ENCODE measurements at places on chromosomes 13 and 19.

DNA sequence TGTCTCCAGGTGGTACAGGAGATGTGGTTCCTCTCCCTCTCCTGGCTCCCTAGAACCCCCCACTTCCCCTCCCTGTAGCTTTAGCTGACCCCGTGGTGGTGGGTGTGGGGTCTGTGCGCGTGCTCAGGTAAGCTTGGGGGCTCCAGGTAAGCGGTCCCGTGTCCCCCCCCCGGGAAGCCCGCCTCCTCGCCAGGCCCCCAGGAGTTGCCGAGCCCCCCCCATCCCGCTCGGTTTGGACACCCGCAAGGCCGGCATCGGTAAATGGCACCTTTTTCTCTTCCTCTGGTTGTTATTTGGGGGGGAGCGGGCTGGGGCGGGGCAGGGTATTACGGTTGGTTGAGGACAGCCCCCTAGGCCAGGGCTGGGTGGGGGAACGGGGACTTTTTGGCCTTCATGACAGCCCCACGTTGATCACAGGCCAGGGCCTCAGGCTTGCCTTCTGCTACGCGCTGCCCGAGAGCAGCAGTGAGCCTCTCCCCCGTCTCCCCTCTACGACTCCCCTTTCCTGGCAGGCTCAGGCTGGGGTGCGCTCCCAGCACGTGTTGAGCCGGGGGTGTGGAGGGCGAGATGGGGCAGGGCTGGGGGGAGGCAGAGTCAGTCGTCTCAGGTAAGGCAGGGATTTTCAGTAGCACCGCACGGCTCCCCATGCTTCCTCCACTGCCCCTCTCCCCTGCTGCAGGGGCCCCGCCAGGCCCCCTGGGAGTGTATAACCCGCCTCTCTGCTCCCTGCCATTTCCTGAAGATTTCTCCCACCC lies 10.7 kb upstream of the LIN7B start:
- DNase-seq, result no peak

GRCh38 chr13:97371486-97372109 lies 62.4 kb upstream of the RAP2A start:
- DNase-seq, result no peak

DNA sequence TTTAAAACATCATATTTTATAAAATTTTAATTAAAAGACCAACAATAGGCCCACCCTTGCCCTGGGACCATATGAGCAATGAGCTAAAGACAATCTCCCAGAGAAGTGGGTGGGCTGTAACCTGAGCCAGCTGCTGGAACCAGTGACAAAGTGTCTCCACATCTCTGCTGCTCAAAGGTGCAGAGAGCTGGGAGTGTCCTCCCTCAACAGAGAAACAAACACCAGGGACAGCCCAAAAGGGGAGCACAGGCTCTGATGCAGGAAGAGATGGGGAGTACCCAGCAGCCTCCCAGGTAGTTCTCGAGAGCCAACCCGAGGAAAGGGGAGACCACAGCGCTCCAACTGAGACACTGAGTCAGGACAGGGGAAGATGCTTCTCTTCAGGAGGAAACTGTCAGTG lies 39.1 kb downstream of the DOCK9 start:
- DNase-seq, result no peak

- no peak for DNase-seq
Observed at GRCh38 chr19:36225219-36225892, 10.4 kb downstream of the ZNF146 start.

DNA sequence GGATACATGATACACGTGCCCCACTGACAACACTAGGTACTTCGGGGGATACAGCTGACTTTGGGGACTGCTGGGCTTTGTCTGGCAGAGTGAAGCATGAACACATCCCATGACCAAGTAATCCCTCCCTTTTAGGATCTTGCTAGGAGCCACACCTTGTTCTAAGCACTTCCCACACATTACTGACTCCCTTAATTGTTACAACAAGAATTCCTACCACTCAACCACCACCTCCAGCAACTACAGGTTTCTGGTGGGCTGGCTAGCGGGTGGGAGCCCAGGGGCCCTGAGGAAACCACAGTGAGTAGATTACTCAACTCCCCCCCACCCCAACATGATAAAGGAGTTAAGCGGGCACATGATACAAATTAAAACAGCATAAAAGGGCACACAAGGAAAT lies 7.2 kb upstream of the SLC35E1 start:
- DNase-seq, result no peak

DNA sequence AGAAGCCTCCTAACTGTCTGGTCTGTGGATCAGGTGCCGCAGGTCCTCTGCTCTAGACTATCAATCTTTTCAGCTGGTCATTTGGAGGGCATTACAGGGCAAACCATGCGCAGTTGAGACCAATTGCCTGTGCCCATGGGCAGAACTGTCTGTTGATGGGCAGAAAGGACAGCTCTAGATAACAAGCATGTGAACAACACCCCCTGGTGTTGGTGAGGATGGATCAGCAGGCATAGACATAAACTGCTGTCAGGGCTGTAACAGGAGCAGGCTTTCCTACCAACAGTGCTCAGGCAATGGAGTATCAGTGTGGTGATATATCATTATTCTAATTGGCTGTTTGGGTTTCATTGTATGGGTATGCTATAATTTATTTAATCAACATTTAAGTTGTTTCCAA lies 104.7 kb upstream of the KL start:
- DNase-seq, result no peak

DNA sequence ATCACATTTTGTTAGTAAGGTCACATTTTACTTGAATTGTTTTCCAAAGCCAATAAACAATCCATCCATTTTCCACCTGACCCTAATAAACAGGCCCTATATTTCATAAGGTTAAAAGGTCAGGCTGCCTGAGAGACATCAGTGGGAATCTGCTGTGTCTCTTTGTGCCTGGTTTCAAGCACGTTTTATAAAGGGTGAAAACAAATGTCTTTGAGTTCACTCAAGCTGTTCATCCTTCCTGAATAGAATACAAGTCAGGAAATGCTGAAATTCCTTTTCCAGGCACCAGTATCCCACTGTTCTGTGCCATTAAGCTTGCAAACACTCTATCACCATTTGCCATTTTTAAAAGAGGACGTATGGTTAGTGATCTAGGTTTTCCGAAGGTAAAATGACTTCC lies 67.5 kb upstream of the SPATA13 start:
- DNase-seq, result no peak

GRCh38 chr19:38849860-38850435 lies at the start of gene HNRNPL:
HNRNPL (minus strand) TSS chr19:38849986; CDS start chr19:38849966, 20 bp downstream.
- peak; percentile 98 for DNase-seq
